ENCODE measurements at places on chromosomes 12 and 14.
A peak's percentile ranks its signal among the peaks of the same experiment; 100 is the strongest.

DNA sequence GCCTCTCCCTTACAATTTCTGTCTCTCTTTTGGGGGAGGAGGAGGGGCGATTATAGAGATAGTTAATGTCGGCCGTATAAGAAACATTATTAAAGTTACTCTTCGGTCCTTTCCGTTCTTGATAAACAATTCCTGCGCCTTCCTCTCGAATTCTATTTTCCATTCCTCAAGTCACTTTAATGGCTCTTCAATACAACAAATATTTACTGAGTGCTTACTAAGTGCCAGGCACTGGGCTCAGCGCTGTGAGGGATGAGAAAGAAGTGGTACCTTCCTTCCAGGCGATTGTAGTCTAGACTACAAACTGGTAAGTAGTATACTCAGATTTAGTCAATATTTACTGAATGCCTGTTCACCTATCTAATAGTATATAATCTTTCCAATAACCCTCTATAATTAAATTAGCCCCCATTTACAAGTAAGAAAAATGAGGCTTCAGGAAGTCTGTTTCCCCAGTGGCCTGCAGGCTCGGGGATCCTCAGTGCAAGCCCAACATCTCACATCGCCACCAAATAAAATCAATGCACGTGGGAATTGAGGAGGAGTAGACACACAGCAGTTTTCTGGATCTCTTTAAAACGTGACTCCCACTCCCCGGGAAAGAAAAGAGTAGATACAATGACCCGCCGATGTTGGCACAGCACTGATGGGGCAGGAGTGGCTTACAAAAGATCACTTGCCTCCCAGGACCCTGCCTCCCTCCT is 589 bp upstream of the ZNF219 start:
- no peak for DNase-seq

GRCh38 chr14:45095143-45095542 is 11.2 kb downstream of the PRPF39 start:
- no peak for DNase-seq

- DNase-seq, result peak; percentile 39
Observed at GRCh38 chr14:21860172-21860571, 186.6 kb upstream of the OR4E1 start.

GRCh38 chr12:123055281-123055766 is 74.8 kb downstream of the ARL6IP4 start:
- DNase-seq, result no peak

GRCh38 chr12:10701131-10701681 is 21.9 kb downstream of the YBX3 start:
- no peak for DNase-seq

- DNase-seq, result no peak
Observed at GRCh38 chr12:93960521-93960920, 187.9 kb upstream of the PLXNC1 start.

- no peak for DNase-seq
Observed at GRCh38 chr12:60195483-60195882, 599.7 kb downstream of the SLC16A7 start.

DNA sequence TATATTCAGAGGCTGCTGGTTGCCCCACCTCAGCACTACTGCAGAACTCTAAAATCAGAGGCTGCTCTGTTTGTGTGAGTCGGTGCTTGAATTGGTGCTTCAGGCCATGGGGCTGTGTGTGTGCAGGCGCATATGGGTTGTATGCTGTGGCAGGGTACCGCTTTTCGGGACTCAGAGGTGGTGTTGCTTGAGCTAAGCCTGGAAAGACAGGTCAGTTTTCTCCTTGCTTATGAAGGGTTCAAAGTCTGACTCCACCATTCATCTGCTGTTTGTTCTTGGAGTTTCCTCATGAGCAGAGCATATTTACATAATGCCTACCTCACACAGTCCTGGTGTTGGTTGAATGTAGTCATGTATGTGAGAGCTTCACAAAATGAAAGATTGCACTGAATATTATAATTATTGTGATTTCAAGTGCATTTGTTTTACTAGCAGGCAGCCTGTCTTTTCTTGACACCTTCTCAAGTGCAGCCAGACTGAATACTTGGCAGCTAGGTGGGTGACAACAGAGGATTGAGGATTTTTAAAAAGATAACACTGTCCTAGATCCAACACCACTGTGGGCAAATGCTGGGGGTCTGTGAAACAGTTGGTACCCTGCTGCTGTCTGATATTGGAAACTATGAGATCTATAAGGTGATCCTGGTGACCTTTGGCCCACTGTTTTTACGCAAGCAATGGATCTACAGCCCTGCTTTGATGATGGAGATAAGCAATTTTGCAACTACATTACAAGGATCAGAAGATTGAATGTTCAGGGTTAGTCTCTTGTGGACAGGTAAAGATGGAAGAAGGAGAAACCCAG is 1.0 kb upstream of the ANG start:
- DNase-seq, result no peak

GRCh38 chr12:8483079-8483478 is 27.3 kb downstream of the CLEC6A start:
- DNase-seq, result no peak

DNA sequence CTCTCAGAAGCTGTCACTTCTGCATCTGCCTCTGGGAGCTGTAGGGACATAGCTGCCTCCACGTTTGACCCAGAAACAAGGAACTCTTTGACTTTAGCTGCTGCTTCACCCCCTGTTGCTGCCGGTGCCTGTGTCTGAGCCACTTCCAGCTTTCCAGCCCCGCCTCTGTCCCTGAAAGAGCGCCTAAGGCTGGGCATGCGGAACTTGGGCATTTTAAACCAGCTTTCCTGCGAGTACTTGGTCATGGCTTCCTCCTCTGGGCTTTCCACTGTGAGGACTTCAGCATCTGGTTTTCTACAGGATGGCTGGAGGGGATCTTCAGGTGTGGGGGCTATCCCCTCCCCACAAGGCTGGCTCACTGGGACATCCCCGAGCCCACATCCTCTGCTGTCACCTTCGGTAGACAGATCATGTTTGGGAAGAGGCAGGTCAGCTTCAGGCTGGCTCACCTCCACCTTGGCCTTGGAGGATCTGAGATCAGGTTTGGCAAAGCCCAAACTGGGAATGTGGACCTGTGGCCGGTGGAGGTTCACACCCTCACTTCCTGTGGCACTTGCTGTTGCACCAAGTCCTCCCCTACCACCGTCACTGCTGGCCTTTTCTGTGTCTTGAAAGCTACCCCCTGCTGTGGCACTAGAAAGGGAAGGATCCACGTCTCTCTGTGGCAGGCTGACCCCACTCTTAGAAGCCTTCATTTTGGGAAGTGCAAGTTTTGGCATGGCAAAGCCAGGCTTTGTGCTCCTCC is 15.2 kb downstream of the PLD4 start:
- peak; percentile 17 for DNase-seq

- DNase-seq, result no peak
Observed at GRCh38 chr12:27334721-27335082, 2.1 kb downstream of the BMAL2 start.

- DNase-seq, result peak; percentile 57
Observed at GRCh38 chr14:42523666-42524065, 917.0 kb downstream of the LRFN5 start.

GRCh38 chr12:89470741-89471509 is 53.7 kb downstream of the GALNT4 start:
- DNase-seq, result peak; percentile 79

- no peak for DNase-seq
Observed at GRCh38 chr14:103160321-103161053, 37.2 kb downstream of the TNFAIP2 start.

DNA sequence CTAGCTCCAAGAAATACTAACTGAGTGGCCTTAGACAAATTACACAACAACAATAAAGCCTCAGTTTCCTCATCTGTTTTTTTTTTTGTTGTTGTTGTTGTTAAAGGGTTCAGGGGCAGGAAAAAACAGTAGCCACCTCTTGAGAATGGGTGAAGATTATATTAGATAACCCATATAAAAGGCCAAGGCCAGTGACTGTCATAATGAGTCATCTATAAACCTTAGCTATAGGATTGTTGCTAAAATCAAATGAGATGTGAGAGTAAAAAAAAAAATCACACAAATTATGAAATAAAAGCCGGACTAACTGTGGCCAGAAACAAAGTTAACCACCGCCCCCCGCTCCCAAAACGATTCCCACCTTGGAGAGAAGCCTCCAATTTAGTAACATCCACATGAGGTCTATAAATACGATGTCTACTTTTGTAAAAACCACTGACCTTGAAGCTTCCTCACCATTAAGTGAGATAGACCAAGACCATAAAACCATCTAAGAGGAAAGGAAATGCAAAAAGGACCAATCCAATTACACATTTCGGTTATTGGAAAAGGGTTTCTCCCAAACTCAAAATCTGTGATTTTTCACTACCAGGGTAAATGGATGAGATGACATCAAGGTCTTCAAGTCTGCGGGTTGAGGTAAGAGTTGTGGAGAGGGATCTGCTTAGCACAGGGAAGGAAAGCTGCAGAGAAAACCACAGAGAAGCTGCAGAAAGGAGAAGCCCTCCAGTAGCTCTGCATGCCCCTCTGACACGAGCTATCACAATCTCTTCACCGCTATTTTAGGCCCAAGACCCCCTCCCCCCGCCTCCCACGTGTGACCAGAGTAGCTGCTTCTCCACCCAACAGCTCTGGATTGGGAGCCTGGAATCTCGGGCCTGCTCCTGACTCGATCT is 1.0 kb downstream of the NAA25 start:
- peak; percentile 83 for DNase-seq

DNA sequence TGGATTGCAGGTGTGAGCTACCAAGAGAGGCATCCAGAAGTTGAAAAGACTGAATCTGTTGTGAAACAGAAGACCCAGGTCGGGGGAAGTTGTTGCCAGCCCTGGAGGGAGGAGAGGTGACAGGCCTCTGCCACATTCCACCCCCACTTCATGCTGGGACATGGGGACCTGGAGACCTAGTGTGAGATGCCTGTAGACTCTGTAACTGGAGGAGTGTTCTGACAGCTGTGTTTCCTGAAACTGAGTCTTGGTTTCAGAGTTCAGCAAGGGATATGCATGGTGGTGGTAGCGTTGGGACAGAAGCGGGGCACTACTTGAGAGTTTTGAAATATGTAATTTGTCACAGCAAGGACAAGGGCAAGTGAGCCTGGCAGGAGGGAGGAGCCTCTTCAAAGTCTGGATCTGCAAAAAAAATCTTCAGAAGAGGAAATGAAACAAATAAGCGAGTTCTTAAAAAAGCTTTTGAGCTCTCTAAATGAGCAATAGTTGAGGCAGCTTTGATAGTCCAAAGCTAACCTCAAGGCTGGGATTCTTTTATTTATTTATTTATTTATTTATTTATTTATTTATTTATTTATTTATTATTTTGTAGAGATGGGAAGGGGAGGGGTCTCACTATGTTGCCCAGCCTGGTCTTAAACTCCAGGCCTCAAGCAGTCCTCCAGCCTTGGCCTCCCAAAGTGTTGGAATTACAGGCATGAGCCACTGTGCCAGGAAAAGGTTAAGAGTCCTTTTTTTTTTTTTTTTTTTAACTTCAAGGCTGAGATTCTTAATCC is 58.9 kb upstream of the EEA1 start:
- peak; percentile 95 for DNase-seq

- peak; percentile 52 for DNase-seq
Observed at GRCh38 chr12:103928682-103929045, 1.5 kb upstream of the HSP90B1 start.

All from inflammatory macrophage (primary cell).